Caki2 (cell line): ENCODE measurements at places on chromosomes 16 and 17.

- DNase-seq, result no peak
These were observed 8.6 kb upstream of the ANKFY1 start for GRCh38 chr17:4272213-4272971.

GRCh38 chr17:49209061-49209571 is 1.3 kb downstream of the GNGT2 start:
- no peak for DNase-seq

DNA sequence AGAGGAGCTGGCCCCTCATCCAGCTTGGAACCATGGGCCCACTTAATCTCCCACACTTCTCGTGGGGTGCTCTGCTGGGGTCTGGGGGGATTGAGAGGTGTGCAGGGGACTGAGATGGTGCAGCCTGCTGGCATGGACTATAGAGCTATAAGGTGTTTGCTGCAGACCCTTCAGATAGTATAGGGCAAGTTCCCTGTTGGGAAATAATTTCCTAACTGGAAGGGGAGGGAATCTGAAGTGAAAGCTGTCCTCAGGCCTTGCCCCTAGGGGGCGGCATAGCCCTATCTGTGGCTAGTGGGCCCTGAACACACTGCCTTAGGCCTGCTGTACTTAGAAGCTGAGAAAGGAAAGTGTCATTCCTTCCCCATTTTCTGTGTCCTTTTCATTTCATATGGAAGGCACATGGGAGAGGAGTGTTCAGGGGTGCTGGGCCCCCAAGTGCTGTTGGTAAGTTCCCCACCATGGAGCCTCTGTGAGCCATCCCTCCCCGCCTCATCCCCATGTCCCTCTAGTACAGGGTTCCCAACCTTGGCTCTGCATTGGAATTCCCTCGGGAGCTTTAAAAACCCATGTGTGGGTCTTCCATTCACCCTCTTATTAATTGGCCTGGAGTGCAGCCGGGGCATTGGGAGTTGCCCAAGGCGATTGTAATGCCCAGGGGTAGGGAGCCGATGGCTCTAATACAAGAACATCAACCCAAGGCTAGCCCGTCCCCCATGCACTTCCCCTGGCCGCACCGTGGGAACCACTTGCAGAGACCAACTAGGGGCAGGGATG is 19.7 kb downstream of the GOSR2 start:
- peak; percentile 49 for DNase-seq

DNA sequence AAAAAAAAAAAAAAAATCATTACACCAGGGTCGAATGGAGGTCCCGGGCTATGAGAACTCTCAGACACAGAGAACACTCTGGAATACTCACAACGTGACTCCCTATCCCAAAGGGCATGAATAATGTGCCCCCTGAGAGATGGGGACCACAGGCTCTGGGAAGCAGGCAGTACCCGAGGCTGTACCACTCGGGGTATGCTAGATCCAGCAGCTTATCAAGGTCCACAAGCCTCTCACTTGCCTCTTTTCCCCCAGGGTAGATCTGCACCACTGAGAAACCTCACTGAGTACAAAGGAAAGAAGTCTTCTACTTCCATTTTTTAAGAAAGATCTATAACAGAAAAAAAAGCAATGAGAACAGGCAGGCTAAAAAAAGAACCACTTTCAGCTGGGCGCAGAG is 40.5 kb downstream of the WDR59 start:
- no peak for DNase-seq

DNA sequence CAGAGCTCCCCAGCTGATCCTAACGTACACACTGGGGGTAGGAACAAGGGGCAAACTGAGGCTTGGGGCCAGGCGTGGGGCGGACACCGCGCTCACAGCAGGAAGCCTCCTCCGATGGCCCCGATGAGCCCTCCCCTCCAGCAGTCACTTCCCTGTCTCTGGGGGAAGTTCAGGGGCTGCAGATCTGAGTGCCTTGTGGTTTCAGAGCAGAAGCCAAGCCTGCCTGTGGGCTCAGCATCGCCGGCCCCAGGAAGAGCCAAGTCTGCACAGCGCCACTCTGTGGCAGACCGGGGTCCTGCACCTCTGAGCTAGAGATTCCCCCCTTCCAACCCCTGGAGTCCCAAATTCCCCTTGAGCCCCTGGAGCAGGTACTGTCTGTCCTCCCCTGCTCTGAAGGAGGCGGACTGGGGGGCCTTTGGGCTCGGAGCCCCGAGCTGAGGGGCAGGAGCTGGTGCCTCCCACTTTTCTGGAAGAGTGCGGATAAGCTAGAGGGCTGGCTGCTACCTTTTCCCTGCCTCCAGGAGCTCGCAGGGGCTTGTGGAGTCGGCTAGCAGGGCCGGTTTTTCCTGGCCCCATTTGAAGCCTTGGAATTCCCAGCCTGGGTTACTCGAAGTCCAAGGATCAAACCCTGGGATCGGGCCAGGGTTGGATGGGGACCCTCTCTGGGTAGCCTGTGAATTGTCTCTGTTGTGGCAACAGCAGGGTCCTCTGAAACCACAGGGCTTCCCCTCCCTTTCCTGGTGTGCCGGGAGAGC is 2.9 kb downstream of the GSE1 start:
- peak; percentile 30 for DNase-seq

GRCh38 chr16:22063888-22064467 is 28.4 kb upstream of the VWA3A start:
- DNase-seq, result no peak
